ENCODE measurements at places on chromosomes 3 and 15.

DNA sequence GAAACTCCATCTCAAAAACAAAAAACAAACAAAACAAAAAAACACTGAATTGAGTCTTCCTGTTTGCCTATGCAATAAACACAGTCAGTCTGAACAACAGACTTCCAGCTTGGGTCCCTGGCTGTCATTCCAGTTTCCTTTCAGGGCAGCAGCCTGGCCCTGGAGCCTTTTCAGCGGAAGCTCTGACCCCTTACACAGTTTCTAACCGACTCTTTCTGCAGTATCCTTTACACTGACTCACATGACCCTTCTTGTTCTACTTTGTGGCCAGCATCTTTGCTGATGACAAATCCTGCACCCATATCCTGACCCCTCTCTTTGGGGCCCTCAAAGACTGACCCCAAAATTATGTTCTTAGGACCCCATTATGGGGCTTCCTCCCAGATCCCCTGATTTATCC is 38.3 kb upstream of the INO80 start:
- DNase-seq, result no peak

GRCh38 chr3:42601896-42602581 is 1.6 kb downstream of the NKTR start:
- DNase-seq, result no peak

DNA sequence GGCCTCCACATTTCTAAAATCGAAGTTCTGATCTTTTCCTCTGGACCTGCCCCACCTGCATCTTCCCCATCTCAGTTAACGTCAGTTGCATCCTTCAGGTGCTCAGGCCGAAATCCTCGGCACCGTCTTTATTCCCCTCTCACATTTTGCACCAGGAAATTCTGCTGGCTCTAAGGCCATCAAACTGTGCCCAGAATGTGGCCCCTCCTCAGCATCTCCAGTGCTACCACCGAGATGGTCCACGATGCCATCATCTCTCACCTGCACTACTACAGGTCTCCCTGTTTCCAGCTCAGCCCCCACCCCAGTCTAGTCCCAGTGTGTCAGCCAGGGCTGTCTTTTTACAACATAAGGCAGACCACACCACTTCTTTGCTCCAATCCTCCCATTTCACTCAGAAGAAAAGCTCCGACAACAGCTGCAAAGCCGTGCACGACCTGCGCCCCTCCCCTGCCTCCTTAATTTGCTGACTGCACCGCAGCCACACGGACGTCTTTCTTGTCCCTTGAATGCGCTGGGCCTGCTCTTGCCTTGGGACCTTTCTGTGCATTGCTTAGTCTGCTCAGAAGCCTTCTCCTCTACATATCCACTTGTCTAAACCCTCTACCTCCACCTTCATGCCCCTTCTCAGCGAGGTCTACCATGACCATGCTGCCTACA is 14.4 kb downstream of the MUC20 start:
- no peak for DNase-seq

- no peak for DNase-seq
These were observed 799 bp downstream of the RARB start for GRCh38 chr3:25428789-25429335.

DNA sequence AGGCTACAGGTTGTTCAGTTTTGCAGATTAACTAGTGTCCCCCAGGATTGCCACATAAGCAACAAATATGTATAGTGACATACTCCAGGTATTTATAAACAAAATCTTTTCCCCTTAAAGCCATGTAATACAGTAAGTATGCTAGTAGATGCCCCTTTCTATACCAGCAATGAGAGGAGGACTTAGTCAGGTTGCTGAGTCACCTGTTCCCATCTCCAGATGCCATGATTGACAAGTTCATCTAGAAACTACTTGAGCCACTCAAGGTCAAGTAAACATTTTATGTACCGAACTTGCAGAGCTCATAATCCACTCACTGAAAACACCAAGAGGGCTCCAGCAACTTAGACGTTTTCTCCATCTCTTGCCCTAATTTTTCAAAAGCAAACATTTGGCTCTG is 18.2 kb downstream of the SLC9A9 start:
- DNase-seq, result no peak

GRCh38 chr3:153853163-153853562 is 268.0 kb upstream of the ARHGEF26 start:
- no peak for DNase-seq

Data from NCI-H774 (cell line).